HS-27A (cell line): ENCODE measurements at places on chromosomes 5 and 9.

DNA sequence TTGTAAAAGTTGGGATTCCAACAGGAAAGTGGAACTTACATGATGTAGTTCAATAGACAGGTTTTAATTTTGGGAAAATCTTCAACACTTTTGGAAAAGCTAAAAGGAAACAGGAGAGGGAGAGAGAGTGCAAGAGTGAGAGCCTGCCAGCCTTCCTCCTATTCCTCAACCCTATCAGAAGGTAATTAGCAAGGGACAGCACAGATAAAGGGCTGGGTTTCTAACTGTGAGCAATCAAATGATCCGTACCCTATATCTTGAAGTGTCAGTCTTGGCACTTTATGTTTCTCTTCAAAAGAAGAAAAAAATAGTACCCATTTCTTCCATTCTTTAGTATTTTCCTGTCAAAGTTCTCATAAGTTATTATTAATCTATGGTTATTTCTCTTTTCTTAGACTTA, 79.4 kb downstream of the FER start:
- no peak for DNase-seq

- no peak for DNase-seq
Measured at GRCh38 chr9:73095425-73095824, 56.2 kb upstream of the ANXA1 start.

DNA sequence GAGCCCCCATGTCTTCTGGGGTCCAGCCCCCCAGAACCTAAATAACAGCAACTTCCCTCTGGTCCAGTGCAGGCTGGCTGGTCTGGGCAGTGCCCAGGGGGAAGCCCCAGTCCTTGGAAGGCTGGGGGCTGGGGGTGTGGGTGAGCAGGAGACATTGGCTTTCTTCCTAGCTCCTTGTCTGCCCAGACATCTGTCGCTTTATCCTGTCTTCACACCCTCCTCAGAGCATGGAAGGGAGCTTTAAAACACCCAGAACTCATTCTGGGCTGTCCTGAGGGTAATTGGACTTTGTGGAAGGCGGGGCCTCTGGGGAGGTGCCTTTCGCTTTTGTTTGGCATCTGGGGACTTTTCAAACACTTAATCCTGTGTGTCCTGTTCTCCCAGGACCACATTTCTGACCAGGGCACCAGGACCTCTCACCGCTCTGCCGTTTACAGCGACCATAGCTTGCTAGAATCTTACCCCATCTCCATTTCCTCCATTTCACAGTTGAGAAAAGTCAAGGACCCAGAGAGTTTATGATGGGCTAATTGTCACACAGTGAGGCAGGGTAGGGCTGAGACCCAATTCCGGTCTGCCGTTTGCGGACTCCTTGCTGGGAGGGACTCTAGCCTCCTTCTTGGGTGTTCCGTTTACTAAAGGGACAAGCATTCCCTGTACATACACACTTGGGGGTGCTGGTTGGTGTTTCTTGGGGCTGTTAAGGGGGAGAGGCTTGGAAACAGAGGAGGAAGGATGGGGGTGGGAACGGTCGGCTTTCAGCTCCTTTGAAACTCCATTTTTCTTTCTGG, 1.1 kb downstream of the GSN start:
- no peak for DNase-seq

DNA sequence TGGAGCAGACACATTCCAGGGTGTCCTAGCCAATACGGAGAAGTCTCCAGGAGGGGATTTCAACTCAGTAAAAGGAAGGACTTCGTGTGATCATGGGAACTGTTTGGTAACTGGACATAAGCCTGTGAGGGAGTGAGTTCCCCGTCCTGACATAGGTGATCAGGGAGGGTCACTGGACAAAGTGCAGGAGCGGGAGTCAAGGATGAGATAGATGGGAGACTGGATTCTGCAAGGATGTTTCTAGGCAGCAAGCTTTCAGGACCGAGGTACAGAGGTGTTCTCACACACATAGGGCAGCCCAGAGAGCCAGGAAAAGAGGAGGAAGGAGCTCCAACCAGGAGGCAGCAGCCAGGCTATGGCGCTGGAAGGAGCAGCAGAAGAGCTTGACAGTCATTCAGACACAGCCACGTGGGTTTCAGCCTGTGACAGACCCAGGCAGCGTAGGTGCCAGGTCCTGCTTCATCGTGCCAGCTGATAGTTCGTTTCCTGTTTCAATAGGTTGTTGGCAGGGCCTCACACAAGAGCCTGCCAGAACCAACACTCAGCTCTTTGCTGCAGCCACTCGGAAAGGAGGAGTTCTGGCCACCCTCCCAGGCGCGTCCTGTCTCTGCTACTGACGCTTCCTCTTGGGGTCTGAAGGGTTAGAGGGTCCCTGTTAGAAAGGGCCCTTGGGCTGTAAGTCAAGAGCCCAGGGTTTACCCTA, 84.1 kb downstream of the AMBP start:
- DNase-seq: no peak

GRCh38 chr9:23686257-23686656, 139.8 kb downstream of the ELAVL2 start:
- DNase-seq: no peak

DNA sequence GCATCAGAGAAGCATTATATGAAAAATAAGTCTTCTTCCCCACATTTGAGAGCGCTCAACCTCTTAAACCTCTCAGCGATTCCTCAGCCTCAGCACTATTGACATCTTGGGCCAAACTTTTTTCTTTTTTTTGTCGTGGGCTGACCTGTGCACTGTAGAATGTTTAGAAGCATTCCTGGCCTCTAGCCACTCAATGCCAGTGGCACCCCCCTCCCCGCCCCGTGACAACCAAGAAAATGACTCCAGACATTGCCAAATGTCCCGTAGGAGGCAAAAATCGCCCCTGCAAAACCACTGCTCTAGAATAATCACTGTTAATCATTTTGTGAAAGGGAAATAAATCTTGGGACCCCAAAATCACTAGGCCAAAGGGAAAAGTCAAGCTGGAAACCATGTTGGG, 129.1 kb upstream of the BOD1 start:
- DNase-seq: no peak

DNA sequence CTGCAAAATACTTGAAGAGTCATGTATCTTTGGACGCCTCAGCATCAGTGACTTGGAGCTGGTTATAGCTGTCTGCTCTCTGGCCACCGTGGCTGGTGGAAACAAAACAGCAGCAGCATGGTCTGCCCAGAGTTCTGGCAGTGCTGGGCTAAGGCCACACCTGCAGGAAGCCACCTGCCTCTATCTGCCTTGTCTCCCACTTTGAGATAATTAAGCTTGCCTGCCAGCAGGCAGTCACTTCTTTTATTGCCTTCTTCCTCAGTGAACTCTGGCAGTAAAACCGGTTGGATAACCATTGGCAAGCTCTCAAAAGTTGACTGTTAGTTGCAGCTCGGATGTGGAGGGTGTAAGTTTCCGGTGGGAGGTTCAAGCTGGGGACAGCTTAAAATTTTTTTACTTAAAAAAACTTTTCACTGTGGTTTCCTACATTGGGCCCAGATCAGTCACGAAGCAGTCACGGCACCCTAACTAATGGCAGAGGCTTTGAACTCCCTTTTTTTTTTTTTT, 4.9 kb downstream of the SMIM3 start:
- no peak for DNase-seq
